ENCODE measurements at places on chromosomes 1 and 21.

GRCh38 chr1:13604721-13605120 lies 21.1 kb downstream of the PDPN start:
- no peak for DNase-seq

DNA sequence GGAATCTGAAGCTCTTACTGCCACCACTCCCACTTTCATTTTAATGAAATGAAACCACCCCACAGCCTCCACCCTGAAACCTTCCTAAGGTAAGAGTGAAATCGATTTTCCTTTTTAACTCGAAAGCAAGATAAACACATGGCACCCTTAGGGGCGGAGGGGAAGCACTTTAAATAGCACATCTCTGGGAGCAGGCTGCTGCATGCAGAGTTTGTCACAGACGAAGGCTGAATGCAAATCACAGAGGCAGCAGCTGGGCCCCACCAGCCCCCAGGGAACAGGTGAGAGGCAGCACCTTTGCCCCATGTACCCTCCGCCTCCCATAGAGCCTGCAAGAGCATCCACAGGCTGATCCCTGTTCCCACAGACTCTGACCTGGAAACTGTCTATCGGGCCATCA lies 60.0 kb upstream of the GRIK3 start:
- DNase-seq: no peak

DNA sequence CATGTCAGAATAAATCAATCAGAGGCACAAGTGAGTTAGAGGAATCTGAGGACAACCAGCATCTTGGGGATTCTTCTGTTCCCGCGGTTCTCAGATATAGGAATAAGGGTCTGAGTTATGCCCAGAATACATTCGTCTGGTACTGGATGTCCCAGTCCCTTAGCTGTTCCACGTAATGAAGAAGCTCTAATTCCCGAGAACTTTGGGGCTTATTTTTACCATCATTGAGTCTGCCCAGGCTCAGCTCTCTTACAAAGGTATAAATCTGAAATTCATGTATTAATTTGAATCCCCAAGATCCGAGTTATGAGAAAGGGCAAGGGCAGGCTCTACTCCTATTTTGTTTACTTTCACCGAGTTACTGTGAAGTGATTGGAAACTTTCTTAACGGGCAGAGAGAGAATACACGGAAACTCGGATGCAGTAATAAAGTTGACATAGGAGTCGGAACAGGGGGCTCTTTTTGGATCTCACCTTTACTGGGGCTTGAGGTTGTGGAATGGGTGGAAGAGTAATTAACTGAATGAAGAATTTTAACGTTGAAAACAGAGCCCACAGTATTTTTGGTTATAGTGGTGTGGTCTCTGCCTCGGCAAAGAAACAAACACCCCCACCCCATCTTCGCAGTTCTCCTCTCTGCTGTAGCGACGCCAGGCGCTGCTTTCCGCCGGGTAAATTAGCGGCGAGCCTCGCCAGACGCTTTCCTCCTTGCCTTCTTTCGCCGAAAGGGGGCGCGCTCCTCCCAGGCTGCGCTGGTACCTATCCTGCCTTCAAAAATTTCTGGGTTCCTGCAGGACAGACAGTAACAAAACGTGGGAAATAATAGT lies 7.1 kb downstream of the PRRX1 start:
- DNase-seq: no peak

GRCh38 chr1:85090225-85090624 lies 41.9 kb upstream of the MCOLN3 start:
- no peak for DNase-seq

DNA sequence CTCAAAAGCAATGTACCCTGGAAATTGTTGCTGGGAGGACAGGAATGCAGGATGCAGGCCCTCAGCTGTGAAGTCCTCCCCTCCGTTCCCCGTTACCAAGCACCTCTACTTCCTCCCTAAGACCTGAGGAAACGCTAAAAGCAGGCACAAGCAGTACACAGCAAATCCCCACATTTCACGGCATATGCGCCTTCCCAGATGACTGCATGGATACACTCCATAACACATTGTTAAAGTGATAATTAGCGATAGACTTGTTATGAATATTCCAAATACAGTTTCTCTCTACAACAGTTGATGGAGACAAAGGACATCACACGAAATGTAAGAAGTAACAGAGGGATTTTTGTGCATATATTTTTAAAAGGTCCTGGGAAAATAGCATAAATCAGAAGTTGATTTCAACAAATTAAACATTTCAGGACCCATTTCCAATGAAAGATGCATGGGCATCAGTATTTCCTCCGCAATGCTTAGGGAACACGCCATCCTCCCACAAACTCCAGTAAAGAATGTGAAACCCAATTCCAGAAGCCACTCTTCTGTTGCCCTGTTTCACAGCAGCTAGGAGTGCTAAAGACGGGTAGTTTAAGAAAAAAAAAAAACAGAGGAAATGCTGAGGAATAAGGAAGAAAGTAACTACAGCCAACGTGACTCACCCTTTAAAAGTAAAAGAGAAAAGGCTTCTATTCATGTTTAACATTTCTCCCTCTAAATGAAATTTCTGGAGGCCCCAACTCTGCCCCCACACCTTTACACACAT lies 75.5 kb downstream of the HIVEP3 start:
- DNase-seq: no peak

- peak; percentile 39 for DNase-seq
Measured at GRCh38 chr1:75203415-75204277, 69.5 kb downstream of the LHX8 start.

GRCh38 chr1:221874285-221875003 lies 132.6 kb upstream of the DUSP10 start:
- no peak for DNase-seq

GRCh38 chr1:246760422-246761347 lies 36.5 kb downstream of the SCCPDH start:
- no peak for DNase-seq

- DNase-seq: no peak
Measured at GRCh38 chr1:247054992-247055415, 23.6 kb downstream of the ZNF670 start.

- DNase-seq: no peak
Measured at GRCh38 chr1:100882698-100883097, 11.9 kb downstream of the EXTL2 start.

DNA sequence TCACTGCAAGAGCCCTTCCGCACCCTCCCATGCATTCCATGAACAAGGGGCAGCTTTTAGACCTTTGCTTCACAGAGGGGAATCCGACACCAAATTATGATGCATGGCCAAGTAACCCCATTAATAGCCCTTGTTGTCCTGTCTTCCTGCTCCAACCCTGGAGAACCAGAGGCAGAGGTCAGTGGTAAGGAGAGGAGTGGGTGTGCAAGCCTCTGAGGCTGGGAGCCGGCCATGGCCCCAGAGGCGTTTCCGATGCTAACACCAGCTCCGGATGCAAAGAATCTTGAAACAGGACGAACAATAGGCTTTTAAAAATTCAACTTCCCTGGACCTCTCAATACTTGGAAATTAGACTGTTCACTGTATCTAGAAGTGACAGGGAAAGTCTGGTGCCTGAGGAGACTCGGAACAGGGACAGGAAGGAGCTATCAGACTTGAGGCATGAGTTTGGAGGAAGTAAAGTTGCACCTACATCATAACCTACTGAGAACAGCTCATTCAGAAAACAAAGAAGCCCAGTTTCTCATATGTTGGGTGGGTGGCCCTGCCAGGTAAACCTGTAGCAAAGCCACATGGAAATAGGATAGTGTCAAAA lies 101.2 kb upstream of the ERG start:
- DNase-seq: no peak
